Purkinje cell (primary cell): ENCODE measurements at places on chromosomes 7 and 10. TPM values are rescaled to one million over a fixed set of nuclear protein-coding genes. Genes with fewer than 3 reads are reported as not detected.

Gene TUBAL3
- not detected in 2 replicates for polyA plus RNA-seq

Gene TFR2
- 0.17 and 0.55 TPM in 2 replicates for polyA plus RNA-seq

Gene HOXA5
- polyA plus RNA-seq: not detected in 2 replicates

Gene ADRA2A
- polyA plus RNA-seq: 0.52 and 1.6 TPM in 2 replicates

Gene PHKG1
- polyA plus RNA-seq: 4.0 and 4.3 TPM in 2 replicates

Gene GRM3
- 21.0 and 25.7 TPM in 2 replicates for polyA plus RNA-seq

Gene IRF5
- not detected in 2 replicates for polyA plus RNA-seq
